ENCODE measurements at places on chromosomes 2 and 18. TPM values are rescaled to one million over a fixed set of nuclear protein-coding genes. Genes with fewer than 3 reads are reported as not detected.

UGT1A4 gene
- not detected for polyA plus RNA-seq

SRD5A2 gene
- 0.05 TPM for polyA plus RNA-seq

SLC19A3 gene
- polyA plus RNA-seq = 9.8 TPM

VIT gene
- polyA plus RNA-seq = 0.16 TPM

CROCC2 gene
- polyA plus RNA-seq = not detected

GCKR gene
- not detected for polyA plus RNA-seq

CCL20 gene
- not detected for polyA plus RNA-seq

Measured in right renal pelvis (tissue), 4 donors.